Testis (tissue), 5 donors: ENCODE measurements at places on chromosomes 4 and X.

DNA sequence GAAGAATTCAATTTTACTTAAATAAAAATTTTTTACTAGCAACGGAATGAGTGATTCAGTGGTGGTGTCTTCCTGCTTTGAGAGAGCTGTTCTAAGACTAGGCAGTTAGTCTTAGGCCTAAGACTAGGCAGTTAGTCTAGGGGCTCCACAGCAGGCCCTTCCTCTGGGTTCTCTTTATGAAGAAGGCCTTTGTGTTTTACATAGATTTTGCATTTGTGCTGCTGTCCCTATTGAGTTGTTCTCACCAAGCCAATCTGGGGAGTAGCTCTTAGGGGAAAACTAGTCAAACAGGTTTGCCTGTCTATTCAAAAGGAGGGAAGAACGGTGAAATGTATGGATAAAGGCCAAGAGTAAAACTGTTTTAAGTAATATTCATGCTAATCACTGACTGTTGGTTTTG, 7.6 kb downstream of the UGT8 start:
- DNase-seq, result no peak

- DNase-seq, result no peak
These were observed 212.9 kb downstream of the TEX13C start for GRCh38 chrX:125532411-125533089.

DNA sequence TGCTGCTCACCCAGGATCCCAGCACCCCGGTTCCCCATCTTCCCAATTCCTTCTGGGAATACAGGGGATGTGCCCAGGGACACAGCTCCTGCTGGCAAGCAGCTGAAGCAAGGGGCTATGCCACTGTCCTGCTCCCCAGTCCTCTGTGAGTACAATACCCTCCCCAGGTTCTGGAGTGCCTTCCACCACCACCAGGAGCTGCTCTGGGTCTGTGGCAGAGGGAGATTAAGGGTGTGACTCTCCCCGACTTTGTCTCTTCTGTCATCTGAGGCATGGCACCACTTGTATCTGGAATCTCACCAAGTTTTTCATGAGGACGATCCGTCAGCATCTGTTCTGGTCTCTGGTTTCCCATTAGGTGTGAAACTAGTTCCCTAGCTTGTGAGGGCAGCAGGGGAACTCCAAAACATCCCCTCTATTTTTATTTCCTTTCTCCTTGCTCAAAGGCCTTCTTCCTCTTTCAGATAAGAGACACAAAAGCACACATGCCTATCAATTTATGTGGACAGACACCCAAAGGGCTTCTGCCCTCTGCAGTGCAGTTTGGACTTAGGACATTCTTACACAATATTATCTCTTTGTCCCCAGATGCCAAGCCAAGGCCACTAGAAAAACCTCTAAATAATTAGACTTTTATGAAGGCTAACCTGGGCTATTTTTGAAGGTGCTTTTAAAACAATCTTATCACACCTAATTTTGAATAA, 26.8 kb downstream of the MGST2 start:
- DNase-seq, result no peak

GRCh38 chr4:90246816-90247215, 119.6 kb downstream of the CCSER1 start:
- no peak for DNase-seq

DNA sequence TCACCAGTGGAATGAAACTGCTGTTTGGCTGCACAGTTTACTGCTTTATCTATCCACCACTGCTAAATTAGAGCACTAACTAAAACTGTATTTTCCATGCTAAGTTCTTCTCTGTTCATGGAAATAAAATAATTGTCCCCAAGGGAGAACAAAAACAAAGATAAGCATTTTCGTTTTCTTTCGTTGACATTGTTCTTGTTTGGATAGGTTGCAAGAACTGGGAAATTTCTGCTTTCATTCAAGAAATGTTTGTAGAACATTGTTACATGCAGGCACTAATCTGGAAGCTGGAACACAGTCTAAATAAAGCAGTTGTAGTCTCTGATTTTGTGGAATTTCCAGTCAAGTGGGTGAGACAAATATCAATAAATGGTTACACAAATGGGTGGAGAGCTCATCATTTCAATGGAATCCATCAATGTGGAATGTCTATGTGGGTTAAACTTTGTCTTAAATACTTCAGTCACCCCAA, 5.8 kb upstream of the CXCL8 start:
- no peak for DNase-seq

DNA sequence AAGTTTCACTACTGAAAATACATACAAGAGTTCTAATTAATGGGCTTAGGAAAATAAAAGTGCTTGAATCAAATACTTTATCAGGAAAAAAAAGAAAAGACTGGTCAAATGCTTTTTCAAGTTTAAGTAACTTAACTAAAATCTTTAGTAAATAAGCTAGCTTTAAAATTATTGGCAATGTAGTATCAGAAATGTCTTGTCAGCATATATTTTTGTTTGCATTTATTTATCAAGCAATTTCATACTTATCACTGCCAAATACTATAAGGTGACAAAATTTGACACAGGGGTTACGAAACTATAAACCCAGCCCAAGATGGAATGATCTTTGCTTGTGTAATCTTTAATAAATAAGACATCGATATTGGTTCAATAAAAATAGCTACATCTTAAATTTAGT, 31.8 kb upstream of the MAGEA4 start:
- no peak for DNase-seq
